ENCODE measurements at places on chromosomes 12 and 14.

DNA sequence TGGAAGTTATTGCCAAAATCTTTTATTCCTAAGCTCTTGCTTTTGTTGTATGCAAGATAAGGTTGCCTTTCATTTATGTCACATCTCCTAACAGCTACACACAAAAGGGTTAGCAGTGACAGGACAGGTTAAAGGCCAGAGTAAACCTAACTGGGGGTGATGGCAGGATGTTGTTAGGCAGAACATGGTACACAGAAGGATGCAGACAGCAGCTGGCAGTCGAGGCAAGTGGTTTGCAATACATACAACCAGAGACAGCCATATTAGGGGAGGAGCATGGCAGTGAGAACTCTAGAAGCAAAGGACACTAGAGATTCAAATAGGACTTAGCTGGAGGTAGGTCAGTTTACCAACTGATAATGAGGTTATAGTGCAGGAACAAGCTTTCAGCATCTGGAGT, 2.7 kb upstream of the ABCD2 start:
- DNase-seq: no peak

DNA sequence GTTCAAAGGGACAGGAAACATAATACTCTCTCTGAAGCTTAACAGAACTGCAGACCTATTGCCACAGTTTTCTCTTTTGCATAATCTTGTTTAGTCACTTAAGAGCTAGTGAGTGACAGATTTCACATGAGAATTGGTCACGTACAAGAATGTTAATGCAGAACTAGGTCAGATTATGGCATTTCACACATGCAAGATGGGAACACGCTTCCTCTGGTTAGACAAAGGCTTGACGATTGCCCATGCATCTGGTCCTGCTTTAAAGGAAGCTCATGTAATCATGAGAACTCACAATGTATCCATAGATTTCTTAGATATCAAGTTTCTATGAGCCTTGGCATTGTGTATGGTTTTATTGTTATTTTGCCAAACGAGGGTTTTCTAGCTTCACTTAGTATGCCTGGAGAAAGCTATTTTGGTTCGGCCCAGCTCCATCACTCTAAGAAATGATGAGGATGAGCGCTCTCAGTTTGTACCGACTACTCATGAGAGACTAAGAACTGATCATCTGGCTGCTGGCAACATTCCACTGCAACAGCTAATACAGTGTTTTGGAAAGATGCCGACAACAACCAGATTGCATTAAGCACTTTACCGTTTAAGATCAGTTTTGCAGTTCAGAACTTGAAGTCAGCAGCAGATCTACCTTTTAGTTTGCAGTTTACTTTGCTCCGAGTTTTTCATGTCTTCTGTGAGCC, 380.0 kb downstream of the DIO2 start:
- DNase-seq: peak; percentile 17

DNA sequence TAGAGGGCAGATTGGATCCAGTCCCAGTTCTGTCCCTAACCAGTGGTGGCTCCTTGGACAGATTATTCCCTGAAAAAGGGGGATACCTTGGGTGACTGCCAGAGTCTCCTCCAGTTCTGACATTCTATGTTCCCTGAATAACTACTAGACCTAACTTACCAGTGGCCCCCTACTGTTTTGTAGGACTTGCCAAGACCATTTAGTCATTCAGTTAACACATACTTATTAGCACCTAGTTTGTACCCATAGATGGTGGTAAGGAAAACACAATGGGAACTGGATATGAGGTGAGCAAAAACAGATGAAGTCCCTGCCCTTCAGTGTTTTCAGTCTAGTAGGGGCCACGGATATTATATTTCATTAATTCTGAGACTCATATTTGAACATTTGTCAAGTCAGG, 3.5 kb downstream of the PRPF40B start:
- DNase-seq: no peak

GRCh38 chr12:97305651-97306050, 157.0 kb upstream of the RMST start:
- no peak for DNase-seq

- no peak for DNase-seq
Measured at GRCh38 chr12:82644896-82645295, 41.8 kb upstream of the TMTC2 start.

- no peak for DNase-seq
Measured at GRCh38 chr14:36478782-36479181, 41.2 kb downstream of the NKX2-1 start.

DNA sequence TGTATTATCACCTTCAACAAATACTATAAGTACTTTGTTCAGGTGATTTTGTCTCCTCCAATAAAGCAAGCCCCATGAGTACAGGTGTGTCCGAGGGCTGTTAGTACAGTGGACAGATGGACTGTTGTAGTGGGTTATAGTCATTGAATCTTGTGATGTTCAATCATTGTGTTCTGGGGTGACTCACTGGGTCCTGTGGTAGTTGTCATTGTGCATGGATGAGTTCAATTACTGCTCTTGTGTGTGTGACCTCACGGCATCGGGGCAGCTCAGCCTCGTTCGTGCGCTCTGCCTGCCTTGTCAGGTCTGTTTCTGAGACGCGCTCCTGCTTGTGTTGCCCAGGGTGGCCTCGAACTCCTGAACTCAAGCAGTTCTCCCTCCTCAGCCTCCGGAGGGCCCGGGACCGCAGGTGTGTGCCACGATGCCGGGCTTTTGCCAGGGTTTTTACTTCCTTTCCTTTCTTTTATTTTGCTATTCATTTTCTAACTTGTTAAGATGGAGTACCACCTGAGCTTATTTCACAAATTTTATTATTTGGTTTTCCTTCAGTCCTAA, 72.2 kb downstream of the DDX51 start:
- no peak for DNase-seq

DNA sequence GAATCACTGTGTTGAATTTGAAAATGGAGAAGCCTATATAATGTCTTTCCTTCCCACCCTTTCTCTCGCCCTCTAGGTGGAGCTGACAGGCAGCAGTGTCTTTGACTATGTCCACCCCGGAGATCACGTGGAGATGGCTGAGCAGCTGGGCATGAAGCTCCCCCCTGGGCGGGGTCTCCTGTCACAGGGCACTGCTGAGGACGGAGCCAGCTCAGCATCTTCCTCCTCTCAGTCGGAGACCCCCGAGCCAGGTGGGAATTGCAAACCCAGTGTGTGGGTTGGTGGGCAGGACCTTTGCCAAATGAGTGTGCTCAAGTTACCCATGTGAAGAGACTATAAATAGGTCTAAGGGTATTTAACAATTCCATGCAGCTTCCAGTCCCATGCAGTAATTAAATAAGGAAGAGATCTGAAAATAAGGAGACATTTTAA, 274.7 kb downstream of the EGLN3 start:
- peak; percentile 58 for DNase-seq

GRCh38 chr12:105090361-105090760, 6.1 kb upstream of the ALDH1L2 start:
- no peak for DNase-seq

DNA sequence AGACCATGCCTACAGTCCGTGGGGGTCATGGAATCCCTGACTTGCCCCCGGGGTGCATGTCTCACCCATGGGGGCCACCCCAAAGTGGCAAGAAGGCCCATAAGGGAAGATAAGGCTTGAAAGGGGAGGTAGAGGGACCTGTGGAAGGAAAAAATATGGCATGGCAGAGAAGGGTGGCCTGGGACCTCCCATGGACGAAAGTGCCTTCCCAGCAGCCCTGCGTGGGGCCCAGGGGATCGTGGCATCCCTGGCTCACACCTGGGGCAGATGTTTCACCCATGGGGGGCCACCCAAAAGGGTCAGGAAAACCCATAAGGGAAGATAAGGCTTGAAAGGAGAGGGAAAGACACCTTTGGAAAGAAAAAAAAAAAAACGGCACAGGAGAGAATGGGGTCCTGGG, 264.6 kb downstream of the ALG10 start:
- no peak for DNase-seq

DNA sequence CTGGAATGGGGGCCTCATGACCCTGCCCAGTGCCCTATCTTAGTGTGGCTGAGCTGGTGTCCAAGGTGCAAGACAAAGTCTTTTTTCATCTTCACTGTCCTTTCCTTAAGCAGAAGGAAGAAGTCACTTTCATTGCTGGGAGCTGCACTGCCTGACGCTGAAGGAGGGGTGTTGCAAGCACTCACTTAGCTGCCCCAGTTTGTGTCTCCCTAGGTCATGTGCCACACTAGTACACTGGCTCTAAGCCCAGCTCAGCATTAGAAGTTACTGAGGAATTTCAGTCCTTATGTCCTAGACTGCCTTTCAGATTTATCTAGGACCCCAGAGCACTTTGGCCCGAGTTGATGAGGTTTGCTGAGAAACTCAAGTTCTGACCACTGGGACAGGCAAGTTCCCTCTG, 952.0 kb upstream of the USP15 start:
- no peak for DNase-seq

DNA sequence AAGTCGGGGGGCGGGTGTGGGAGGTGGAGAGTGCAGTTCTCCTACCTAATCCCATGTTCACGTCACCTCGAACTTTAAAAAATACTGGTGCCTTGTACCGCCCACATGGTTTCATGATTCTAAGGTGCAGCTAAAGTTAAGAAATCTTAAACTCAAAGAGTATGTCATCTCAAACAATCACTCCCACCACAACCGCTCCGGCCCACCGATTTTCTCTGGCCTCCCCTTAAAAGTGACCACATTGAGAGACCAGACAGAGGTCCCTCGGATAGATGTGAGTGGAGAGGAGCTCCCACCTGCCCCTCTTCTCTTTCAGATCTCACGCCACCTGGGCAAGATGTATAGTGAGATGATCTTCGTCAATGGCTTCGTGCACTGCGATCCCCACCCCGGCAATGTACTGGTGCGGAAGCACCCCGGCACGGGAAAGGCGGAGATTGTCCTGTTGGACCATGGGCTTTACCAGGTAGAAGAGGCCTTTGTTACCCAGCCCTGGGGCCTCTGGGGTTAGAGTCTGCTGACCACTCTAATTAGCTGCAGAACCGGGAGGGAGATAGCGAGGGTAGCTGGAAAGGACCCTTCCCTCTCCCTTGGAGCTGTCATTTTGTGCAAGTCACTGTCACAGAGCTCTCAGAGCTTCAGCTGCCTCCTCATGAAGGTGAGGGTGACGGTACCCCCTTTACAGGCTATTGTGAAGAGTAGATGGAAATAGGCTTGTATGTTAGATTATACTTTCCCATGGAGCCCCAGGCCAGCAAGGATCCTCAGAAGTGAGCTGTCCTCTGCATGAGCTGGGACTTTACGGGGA, 124.4 kb downstream of the ADCK1 start:
- DNase-seq: no peak

- peak; percentile 49 for DNase-seq
Measured at GRCh38 chr12:111597831-111598636, 1.1 kb downstream of the ATXN2 start.

DNA sequence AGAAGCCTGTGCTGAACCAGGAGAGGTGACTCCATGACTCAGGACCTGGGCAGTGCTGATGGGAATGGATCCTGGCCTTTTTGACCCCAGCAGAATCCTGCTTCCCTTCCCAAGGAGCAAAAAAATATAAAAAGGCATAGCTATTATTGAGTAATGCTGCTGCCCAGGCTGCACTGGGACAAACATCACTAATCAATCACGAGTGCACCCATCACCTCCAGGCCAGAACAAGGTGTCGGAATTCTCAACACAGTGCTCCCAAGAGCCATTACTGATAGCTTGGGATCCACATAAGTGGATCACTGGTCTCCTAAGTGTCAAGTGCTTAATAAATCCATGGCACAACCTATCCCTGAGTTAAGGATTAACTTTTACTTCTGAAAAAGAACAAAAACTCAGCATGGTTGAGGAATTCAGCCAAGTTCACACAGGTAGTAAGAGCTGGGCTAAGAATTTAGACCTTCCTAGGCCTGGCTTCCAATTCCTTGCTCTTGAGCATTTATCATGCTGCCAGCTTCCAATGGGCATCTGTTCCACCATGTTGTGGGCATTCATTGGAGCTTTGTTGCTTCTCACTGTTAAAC, 31.9 kb downstream of the IRF2BPL start:
- no peak for DNase-seq

DNA sequence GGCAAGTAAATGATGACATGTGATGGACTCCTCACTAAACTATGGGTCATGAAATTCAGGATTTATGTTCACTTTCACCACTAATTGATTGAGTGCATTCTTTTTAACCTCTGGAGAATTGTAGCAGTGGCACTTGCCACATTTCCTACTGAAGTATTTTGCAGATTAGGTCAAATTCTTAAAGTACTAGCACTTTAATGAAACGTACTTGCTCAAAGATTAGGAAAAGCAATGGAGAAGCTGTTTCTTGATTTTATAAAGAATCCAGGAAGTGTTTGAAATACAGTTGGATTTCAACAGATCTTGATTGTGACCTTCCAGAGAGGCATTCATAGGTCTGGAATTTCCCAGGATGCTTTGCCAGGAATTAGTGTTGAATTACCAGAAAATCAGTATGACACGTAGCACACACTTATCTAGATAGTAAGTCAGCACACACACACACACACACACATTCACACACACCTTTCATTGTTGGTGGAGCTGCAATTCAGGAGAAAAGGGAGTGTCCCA, 162.6 kb downstream of the MYRFL start:
- DNase-seq: peak; percentile 98

DNA sequence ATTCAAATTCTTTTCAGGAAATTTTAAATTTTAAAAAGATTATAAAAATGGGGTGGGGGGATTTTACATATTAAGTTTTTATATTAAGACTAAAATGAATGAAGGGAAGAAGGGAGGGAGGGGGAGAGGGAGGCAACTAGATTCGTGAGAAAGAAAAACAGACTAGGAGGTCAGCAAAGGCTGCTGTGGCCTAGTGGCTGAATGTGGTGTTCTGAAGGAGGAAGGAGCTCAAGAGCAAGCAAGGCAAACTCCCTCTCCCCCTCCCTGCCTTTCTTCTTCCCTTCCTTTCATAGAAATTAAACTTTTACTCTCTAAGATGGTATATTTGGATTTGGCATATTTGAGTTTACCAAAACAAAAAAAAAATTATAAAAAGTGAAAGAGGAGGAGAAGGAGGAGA, 18.1 kb downstream of the DYRK2 start:
- no peak for DNase-seq

- peak; percentile 55 for DNase-seq
Measured at GRCh38 chr12:47773062-47773857, at the start of gene SLC48A1. SLC48A1 (plus strand) TSS chr12:47773238; CDS start chr12:47773305, 67 bp downstream.

DNA sequence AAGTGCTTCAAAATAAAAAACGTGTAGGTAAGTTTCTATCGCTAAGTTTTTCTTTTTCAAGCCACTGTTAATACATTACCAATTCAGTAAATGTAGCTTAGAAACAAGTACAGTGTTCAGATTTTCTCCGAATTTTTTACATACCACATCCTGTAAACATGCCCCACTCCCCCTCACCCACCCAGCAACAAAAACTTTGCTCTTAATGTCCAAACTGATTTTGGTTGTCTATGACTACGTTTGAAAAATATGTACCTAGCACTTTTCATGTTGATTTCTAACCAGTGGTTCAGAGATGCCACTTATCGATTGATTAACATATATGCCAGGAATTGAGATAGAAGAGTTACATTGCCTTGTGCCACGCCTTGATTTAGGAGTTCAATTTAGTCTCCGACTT, 663 bp upstream of the LIN7A start:
- no peak for DNase-seq

GRCh38 chr12:15581006-15581405, 208.2 kb downstream of the EPS8 start:
- peak; percentile 44 for DNase-seq

DNA sequence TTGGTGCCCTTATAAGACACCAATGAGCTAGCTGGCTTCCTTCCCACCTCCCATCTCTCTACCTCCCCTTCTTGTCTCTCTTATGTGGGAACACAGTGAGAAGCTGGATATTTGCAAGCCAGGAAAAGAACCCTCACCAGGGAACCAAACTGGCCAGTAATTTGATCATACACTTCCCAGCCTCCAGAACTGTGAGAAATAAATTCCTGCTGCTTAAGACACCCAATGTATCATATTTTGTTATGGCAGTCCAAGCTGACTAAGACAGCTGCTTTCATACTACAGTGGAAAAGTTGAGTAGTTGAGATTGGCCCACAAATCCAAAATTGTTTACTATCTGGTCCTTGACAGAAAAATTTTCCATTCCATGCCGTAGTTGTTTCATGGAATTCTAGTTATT, 269.0 kb downstream of the KCNH5 start:
- no peak for DNase-seq
